Posterior cingulate gyrus (tissue), 11 donors: ENCODE measurements at places on chromosomes 12 and 14.

DNA sequence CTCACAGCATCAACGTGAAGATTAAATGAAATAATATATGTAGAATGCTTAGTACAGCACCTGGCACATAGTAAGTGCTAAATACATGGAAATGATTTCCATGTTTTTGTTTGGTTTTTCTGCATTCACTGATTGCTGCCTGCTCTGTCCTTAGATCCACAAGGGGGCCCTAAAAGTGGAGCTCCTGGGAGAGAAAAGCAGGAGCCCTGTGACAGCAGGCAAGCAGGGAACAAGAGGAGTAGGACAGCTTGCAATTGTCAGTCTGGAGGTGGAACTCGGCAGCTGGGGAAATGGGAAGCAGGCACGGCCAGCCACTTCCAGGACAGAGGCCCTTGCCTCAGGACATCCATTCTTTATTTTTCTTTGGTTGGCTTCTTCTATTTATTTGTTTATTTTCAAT, 292.9 kb downstream of the BMP4 start:
- DNase-seq = peak; percentile 60

DNA sequence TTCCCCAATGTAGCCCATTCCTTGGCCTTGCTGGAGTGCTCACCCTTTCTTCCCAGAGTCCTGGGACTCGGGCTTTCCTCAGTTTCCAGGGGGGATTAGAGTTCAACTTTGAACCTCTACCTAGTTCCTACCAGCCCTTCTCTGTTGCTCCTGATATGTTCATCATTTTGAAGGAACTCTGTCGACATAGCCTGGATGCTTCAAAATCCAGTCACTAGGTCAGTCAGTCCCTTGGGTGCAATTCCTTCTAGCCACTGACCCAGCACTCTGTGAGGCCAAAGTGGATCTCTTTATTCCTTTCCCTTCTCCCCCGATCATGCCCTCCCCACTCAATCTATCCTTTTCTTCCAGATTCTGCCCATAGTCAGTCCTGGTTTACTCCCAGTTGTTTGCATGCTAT, 72.3 kb upstream of the TMCC3 start:
- no peak for DNase-seq

DNA sequence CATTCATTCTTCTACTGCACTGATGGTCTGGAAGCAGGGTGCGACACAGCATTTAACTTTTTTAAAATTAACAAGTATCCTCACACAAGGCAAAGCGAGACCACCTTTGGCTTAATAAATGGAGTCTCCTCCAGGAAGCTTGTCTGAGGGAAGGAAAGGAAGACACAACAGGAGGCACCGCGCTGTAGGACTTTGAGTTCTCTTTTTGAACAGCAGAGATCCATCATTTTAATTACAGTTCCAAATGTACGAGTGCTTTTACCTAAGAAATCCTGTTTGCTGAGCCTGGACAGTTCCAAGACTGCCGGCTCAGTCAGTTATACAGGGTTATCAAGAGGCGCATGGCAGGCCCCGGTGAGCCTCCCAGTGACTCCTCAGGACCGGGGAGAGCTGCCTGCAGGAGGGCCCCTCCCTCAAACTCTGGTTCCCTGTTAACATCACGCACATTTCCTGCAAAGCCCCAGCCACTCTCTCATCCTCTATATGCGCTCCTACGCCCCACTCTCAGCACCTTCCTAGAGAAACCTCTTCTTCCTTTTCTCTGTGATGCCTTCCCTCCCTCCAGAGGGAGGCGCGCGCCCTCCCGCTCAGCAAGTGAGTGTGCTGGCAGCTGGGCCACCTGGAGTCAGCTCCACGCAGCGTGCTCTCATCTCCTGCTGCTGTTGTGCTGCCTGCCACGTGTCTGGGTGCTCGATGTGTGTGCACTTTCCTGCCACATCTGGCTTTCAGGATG, 46.1 kb downstream of the STX2 start:
- DNase-seq = no peak

DNA sequence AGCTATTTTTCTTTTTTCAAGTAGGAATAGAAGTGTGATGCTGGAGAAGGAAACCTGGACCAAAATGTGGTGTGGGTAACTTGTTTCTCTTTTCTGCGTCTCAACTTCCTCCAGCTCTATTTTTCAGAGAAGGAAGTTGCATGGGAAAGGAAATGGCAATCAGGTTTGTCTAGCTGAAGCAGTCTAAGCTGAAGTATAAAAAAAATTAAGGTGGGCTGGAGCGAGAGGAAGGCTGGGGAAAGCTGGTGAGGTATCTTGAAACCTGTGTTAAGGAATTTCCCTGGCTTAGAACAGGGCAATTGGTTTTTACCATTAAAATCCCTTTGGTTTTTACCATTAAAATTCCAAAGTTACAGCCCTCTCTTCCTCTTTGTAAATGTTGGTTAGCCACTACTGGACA, 34.2 kb upstream of the NINJ2 start:
- no peak for DNase-seq

DNA sequence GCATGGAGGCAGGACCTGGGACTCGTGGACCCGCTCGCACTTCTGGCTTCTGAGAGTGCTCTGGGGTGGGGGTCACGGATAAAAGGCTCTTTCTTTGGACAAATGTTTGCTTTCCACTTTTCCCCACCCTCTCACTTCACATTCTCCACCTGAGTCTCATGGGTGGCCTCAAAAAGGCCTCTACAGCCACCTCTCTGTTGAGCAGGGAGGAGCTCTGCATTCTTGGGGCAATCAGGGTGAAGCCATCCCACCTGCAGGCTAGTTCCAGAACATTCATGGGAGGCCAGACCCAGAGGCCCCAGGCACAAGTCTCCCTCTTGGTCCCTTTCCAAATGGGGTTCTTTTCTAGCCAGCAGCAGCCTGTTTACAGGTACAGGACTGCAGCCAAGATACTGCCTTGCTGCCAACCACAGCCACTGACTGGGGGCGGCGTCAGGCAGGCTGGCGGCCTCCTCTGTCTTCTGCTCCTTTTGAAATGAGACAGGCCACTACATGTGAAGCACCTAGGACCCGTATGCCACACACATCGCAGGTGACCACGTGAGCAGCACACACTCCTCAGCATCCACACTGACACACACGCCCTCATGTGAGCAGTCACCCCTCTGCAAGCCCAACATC, 18.2 kb upstream of the CEBPE start:
- DNase-seq = no peak

DNA sequence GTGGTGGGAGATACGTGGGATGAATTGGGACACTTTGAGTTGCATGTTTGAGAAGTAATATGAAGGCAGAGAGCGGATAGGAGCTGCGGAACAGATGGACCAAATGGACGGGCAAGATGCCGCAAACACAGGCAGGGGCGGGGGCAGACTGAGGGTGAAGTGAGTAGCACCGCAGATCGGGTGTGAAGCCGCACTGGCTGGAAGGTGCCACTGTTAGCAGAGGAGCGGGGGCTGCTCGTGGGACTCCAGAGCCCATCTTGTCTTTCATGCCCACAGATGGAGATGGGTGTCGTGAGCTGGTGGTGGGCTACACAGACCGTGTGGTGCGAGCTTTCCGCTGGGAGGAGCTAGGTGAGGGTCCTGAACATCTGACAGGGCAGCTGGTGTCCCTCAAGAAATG, 7.3 kb downstream of the ITFG2 start:
- no peak for DNase-seq

DNA sequence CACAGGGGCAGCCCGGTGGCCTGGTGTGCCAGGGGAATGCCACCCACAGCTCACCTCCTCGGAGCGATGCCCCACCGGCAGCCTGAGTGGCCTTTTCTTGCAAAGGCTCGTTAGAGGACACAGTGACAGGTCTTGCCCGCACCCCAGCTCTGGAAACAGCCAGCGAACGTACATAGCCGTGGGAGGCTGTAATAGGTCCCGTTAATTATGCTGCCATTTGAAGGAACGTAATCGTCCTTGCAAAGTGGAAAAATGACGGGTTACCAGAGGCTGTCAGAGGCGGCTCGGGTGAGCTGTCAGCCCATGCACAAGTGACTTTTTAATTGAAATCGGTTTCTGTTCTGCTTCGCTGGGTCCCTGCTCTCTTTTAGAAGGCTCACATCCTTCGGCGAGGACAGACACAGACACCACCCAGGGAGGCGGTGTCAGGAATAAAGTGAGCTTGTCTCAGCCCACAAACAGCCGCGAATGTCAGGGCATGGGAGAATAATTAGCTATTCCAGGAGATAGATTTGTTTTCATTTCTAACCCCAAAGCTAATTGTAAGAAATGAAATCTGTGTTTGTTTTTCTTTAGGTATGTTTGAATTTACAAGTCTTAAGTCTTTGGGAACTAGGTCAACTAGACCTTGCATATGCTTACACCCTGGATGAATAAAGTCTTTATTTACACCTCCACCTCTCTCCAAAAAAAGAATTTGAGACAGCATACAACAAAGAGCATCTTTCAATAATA, 77.2 kb upstream of the RFLNA start:
- no peak for DNase-seq

DNA sequence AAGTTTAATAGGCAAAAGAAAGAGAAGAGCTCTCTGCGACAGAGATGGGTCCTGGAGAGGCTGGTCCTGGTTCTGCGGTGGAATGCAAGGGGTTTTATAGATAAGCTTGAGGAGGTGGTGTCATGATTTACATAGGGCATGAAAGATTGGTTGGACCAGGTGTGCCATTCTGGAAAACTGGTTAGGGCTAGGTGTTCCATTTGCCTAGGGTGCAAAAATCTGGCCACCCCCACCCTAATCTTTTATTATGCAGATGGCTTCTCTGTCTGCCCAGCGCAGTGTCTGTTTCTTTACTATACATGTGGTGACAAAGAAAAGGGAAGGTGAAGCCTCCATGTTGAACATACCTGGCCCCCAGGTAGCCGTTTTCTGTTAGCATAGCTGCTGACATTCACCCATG, 65.4 kb downstream of the ERC1 start:
- no peak for DNase-seq

DNA sequence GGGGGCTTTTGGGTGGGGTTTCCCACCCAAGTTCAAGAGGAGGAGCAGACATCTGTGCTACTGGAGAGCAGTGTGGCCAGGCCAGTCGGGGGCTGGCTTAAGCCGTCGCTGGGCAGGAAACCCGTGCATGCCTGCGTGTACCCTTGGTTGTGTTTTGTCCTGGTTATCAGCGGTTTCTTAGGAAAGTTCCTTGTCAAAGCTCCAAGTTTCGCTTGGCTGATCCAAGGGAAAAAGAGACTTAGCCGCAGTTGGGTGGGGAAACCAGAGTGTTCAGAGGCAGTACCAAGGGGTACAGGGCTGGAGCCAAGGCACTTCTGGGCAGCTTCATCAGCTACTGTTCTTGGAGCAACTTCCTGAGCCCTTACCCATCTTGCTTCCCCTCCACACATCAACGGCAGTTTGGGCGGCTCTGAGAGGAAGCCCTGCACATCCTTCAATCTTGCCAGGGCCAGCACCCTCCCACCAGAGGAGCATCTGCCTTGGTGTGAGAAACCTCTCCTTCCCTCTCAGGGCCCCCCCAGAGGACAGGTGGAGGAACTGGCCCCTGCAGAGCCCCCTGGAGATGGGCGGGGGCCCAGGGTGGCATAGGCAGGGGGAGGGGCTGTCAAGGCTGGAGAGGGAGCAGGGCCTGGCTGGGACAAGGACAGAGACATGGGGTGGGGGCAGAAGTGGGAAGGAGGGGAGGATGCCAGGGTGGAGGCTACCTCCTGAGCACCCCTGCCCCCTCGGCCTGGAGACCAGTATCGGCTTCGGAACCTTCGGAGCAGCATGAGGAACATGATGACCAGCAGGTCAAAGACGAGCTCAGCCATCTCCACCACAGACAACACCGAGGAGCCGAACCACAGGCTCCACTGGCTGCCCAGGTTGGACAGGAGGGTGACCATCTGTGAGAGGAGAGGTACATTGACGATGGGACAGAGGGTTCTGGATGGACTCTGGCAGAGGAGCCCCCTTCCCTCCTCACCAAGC, 5.8 kb upstream of the TNFRSF1A start:
- DNase-seq = no peak

DNA sequence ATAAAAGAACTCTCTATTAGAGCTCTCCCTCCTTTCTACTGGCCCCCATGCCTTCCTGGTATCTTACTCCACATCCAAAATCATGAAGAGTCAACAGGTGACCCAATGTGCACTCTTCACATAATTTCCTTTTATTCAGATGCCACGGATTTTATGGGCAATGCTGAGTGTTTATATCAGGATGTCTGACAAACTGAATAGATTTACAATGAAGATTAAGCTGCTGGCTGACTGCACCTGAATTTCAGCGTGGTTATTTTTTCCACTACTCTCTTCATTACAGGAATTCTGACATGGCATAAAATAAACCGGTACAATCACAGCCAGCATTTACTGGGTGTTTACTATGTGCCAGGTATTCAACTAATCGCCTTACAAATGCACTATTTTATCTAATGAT, 29.4 kb upstream of the CERS5 start:
- DNase-seq = no peak

- no peak for DNase-seq
Measured at GRCh38 chr12:3432868-3433267, 58.1 kb upstream of the PRMT8 start.

GRCh38 chr12:81170072-81170471, 92.2 kb downstream of the ACSS3 start:
- DNase-seq = no peak

DNA sequence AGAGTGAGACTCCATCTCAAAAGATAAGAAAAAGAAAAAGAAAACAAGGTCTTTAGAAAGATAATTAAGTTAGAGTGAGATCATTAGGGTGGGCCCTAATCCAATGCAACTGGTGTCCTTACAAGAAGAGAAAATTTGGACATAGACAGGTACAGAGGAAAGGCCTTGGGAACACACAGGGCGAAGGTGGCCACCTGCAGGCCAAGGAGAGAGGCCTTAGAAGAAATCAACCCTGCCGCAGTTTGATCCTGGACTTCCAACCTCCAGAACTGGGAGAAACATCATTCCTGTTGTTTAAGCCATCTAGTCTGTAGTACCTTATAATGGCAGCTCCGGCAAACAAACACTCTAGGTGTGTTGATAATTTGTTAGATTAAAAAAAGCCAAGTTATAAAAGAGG, 491.9 kb downstream of the MED13L start:
- no peak for DNase-seq

DNA sequence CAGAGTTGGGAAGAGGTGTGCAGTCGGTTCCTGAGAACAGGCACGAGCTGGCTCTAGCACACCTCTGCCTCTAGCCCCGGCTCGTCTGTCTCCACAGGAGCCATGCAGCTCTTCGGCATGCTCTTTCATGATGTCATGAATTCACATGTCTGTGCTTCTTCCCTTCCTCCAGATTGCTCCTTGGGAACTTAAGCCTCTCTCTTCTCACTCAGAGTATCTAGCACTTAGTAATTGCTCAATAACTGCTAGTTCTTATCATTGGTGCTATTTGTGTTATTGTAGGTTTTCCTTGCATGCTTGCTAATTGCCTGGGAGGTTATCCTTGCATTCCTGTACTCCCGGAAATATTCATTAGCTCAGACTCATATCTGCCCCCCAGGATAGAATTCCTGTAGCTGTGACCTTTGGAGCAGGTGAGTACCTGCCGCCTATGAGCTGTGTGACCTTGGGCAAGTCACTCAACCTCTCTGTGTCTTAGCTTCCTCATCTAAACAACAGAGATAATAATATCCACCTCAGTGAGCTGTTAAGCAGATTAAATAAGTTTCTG, 19.5 kb downstream of the FAM181A start:
- DNase-seq = no peak

GRCh38 chr12:130334937-130335336, 2.8 kb upstream of the PIWIL1 start:
- DNase-seq = peak; percentile 54
